ENCODE measurements at places on chromosomes 16 and 17.

- no peak for DNase-seq
These were observed 2.2 kb downstream of the SP2 start for GRCh38 chr17:47898241-47898640.

- DNase-seq = no peak
These were observed 43.1 kb upstream of the GSG1L start for GRCh38 chr16:28106467-28107215.

- no peak for DNase-seq
These were observed 759.1 kb upstream of the RBFOX1 start for GRCh38 chr16:6573577-6573976.

- no peak for DNase-seq
These were observed 181.9 kb downstream of the PMP22 start for GRCh38 chr17:15083225-15083624.

All from activated T-cell treated with anti-CD3 and anti-CD28 coated beads for 1 hour (primary cell).